Activated T-cell treated with anti-CD3 and anti-CD28 coated beads for 48 hours (primary cell): ENCODE measurements at places on chromosomes 5 and 9.

DNA sequence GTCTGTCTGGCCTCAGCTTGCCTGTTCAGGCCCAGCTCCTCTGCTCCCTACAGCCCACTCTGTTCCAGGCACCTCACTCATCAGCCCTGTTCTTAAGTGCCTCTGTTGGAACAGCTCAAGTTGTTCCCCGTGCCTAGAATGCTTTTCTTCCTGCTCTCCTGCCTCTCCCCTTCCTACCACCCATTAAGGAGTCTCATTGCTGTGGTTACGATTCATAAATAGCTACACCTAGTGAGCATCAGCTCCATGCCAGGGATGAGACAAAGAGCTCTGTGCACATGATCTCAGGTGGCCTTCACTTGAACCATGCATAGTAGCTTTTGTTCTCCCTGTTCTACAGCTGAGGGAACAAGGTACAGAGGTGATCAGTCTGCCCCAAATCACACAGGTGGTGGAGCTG, 54.3 kb downstream of the PSD2 start:
- DNase-seq = no peak

- peak; percentile 54 for DNase-seq
These were observed 7.5 kb upstream of the GTF3C5 start for GRCh38 chr9:133023117-133023890.

DNA sequence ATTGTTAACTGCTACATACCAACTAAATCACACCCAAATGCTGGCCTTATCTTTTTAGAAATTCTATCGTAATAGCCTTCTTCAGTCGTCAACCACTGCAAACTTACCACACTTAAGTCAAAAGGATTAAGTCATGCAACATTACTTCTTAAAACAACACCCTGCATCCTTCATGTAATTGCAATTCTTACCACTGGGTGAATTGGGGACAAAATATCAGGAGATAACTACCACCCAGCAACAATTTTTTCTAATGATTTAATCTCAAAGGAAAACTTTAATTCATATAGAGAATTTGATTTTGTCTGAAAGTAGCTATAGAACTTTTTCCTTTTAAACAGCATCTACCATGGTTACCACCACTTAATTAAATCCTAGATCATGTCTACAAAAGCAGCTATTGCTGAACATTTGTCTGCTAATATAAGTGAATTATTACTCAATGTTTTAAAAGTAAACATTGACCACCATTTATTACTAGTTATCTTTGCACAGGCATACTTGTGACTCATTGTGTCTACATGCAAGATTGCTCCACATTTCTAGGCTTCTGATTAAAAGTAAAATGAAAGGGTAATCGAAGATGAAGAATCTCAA, 10.5 kb downstream of the MLLT3 start:
- DNase-seq = no peak

- no peak for DNase-seq
These were observed 892 bp downstream of the SMIM32 start for GRCh38 chr5:136192015-136192525.

GRCh38 chr5:160262151-160263074, 33.1 kb downstream of the FABP6 start:
- no peak for DNase-seq

DNA sequence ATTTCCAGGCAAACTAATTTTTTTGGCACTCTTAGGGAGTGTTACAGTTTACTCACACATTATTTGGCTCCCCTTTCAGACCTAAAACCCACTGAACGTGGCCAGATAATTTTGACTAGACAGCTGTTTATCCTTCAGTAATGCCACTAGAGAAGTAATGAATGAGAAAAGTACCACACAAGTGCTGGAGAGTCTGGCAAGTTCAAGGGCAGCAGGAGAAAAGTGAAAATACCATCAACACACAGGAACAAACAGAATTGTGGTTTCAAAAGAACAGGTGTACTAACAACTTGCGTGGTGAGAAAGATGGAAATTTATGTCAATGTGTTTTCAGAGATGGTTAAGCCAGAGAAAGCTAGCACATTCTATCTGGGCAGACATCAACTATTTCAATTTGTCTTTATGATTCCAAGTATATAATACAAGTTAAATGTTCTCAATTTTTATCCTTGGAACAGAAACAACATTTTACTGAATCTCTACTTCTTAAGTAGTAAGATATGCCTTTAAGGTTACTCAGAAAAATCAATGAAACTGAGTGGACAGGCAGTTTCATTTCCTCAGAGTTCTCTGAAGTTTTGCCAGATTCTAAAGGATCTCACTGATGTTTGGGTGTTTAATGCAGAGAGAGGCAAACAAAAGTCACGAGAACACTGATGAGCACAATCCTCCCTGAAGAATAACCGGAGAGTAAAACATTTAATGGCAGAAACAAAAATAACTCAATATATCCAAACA, 91.0 kb downstream of the ARSB start:
- DNase-seq = no peak

DNA sequence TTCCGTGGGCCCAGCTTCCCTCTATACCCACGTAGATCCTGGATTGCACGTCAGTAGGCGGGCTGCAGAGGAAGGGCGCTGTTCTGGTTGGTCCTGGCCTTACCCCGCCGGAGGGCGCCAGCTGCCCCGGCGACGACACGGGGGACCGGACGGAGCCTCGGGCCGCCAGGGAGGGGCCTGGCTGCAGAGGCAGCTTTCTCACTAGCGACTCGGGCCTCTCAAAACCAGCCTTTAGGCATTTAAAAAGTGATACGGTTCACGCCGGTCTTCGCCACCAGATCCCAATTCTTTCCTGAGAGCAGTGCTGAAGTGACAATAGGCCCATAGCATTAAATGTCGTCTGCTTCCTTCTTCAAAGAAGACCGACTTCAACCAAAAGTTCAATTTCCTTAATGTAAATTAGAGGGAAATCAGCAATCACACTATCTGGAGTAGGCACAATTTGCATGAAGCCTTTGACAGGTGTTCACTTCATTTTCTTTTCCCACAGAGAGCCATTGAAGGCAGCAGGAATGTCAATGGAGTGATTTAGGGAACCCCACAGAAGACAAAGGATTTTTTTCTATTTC, 17.6 kb upstream of the UBE2D2 start:
- peak; percentile 53 for DNase-seq

GRCh38 chr5:157860898-157861890, 2.2 kb upstream of the CLINT1 start:
- no peak for DNase-seq

DNA sequence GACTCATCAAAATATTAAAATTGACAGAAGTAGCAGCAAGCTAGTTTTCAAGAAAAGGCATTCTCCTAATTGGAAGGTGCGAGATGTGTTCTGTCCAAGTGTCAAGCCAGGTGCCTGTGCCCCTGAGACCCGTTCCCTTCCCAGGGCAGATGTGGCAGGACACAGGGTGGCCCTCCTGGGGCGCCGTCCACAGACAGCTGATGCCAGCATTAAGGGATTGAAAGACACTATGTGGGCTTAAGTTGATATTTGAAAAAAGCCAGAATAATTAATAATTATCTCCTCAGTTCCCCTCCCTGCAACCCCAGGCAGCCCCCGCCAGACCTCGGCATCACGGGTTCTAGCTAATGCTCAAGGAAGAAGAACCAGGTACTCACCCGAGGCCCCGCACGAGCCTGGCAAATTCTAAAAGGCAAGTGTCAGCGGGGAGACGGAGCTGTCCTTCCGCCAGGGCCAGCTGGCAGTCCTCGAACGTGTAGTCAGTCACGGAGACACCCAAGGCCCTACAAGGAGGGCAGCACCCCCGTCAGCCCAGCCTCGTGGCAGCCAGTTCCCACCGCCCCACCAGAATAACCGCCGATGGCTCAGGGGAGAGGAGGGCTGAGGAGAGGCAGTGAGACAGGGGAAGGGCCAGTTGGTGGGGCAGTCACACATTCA, 29.1 kb upstream of the SLC6A3 start:
- DNase-seq = no peak

DNA sequence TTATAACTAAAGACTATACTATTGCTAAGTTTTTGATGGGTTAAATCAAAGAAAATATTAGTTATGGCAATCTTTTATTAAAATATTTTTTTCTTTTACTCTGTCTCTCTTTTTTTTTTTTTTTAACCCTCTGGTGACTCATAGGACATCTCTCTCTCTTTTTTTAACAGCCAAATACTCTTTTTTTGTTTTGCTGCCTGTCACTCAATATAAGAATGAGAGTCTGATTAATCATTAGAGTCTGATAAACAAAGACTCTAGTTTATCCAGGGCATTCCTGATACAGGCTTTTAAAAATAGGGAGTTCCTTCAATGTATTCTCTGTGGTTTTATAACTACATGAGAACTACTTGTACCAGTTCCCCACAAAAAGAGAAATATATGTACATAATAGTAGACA, 77.3 kb downstream of the SLC38A9 start:
- no peak for DNase-seq

GRCh38 chr9:129761293-129761900, 8.6 kb upstream of the PTGES start:
- DNase-seq = no peak

- no peak for DNase-seq
These were observed 4.5 kb upstream of the PCDH1 start for GRCh38 chr5:141882594-141883183.

DNA sequence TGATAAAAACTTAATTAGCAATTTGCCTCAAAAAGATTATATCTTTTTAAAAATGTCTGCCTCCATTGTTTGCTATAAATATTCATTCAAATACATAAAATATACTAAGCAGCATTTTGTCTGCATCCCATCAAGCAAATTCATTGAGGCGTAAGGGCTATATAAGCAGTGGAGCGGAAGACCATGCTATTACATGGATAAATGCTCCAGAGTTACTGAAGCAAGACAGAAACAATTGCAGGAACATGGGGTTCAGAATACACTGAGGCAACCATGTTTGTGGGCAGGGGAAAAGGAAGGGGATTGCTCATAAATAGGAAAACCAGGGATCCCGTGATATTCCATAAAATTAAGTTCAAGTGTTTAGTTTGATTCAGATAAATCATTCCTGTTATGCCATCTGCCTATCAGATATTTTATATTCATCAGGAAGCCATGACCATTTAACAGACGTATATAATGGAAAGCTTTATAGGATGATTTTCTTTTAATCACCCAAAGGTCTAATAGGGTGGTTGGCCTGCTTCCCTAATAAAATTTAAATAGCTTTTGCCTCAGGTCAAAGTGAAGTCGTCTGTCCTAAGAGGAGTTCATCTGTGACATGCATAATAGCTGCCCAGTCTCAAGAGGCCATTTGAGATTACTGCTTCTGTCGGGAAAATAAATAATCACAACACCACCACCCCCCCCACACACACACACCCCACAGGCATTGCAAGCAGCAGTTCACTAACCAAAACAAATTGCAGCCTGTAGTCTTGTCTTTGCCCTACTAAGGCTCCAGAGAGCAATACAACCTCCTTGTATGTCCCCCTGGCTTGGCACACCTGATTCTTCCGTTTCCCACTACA, 105.2 kb downstream of the RASEF start:
- DNase-seq = no peak

- no peak for DNase-seq
These were observed 2.8 kb upstream of the NKX2-5 start for GRCh38 chr5:173237875-173238220.

DNA sequence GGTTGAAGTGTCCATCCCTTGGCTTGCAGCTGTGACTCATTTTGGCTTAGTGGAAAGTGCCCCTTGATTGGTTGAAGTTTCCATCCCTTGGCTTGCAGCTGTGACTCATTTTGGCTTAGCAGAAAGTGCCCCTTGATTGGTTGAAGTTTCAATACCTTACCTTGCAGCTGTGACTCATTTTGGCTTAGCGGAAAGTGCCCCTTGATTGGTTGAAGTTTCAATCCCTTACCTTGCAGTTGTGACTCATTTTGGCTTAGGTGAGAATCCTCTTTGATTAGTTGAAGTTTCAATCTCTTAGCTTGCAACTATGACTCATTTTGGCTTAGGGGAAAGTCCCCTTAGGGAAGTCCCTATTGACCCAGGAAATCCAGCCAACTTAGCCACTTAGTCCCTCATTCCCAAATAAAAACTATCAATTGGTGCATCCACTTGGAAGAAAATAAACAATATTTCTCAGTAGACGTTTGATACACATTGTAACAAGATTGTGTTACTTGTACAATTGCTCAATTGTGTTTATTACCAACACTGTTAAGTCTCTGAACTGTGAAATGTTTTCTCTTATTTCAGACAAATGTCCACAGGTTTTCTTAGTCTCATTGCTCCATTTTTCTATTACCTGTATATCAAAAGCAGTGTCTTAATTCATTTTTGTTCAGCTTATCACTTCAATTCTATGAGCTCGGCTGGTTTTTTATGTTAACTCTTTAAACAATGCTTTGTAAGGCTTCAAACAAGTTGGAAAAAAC, 2308.8 kb upstream of the ACO1 start:
- peak; percentile 8 for DNase-seq

- DNase-seq = no peak
These were observed 22.5 kb upstream of the PTGS1 start for GRCh38 chr9:122348288-122348777.

- DNase-seq = no peak
These were observed 11.3 kb upstream of the GGTA1 start for GRCh38 chr9:121510766-121511550.

- DNase-seq = no peak
These were observed 8.0 kb downstream of the TAF1L start for GRCh38 chr9:32627394-32627954.

GRCh38 chr5:31701642-31702299, 62.8 kb downstream of the PDZD2 start:
- no peak for DNase-seq

DNA sequence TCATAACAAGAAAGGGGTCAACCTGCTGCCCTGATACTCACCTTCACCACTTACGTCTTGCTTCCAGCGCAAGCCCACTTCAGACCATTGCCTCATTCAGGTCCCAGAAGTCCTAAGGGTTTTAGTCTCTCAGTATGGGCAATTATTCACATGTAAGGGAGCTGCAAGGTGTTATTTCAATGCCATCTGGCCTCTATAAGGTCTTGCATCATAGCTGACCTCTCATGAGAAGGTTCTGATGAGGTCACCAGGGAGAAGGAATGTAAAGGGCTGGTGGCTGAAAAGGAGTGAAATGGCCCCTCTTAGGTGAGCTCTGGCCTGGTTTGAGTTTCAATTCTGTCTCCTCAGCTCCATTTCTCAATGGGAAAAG, 1.5 kb upstream of the MARCHF3 start:
- no peak for DNase-seq

DNA sequence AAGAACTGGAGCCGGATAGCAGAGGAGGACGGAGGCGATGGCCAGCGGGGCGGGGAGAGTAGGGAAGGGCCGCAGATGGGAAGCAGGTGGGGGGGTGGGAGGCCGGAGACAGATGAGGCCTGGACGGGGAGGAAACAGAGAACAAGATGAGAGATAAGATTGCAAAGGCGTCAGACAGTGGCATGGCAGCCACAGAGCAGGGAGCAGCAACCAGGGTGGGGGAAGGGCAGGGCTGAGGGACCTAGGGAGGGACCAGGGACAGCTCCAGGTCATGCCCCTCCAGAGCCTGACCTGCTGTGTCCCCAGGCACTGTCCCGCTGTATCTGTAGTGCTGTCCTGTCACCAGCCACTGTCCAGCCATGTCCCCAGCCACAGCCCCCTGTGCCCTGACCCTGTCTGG, 49.6 kb upstream of the LMX1B start:
- DNase-seq = no peak

- DNase-seq = peak; percentile 42
These were observed 127.4 kb downstream of the BARX1 start for GRCh38 chr9:93827545-93828330.
